ENCODE measurements at places on chromosomes 1 and 21. TPM values are rescaled to one million over a fixed set of nuclear protein-coding genes. Genes with fewer than 3 reads are reported as not detected.

The KPRP gene
- polyA plus RNA-seq, result not detected

The FBXO28 gene
- 27.2 TPM for polyA plus RNA-seq

The POGZ gene
- polyA plus RNA-seq, result 45.7 TPM

The PCP4L1 gene
- not detected for polyA plus RNA-seq

The ITPKB gene
- polyA plus RNA-seq, result 2.8 TPM

The FCGR2B gene
- not detected for polyA plus RNA-seq

The BEND5 gene
- polyA plus RNA-seq, result 0.74 TPM

The RPTN gene
- not detected for polyA plus RNA-seq

The FBXO2 gene
- 1.3 TPM for polyA plus RNA-seq

DNA sequence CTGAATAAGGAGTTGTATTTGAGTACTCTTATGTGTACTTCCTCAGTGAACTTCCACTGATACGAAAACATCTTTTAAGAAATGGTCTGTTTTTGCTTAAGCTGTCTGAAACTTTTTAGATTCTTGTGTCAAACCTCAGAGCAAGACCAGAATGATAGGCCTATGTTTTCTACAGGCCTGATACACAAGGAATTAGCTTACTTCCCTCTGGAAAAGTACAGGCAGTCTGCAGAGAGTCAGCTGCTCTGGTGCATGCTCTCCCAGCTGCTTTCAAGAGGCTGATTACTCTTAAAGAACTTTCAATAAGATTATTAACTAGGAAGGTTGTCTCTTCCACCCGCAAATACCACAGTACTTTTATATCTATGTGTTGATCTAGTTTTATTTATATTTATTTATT is 9.5 kb downstream of the SNX27 start:
- no peak for DNase-seq

- no peak for DNase-seq
Observed at GRCh38 chr1:178580096-178580495, 67.2 kb downstream of the TEX35 start.

- no peak for DNase-seq
Observed at GRCh38 chr1:172140072-172140471, 280.4 kb upstream of the C1orf105 start.

DNA sequence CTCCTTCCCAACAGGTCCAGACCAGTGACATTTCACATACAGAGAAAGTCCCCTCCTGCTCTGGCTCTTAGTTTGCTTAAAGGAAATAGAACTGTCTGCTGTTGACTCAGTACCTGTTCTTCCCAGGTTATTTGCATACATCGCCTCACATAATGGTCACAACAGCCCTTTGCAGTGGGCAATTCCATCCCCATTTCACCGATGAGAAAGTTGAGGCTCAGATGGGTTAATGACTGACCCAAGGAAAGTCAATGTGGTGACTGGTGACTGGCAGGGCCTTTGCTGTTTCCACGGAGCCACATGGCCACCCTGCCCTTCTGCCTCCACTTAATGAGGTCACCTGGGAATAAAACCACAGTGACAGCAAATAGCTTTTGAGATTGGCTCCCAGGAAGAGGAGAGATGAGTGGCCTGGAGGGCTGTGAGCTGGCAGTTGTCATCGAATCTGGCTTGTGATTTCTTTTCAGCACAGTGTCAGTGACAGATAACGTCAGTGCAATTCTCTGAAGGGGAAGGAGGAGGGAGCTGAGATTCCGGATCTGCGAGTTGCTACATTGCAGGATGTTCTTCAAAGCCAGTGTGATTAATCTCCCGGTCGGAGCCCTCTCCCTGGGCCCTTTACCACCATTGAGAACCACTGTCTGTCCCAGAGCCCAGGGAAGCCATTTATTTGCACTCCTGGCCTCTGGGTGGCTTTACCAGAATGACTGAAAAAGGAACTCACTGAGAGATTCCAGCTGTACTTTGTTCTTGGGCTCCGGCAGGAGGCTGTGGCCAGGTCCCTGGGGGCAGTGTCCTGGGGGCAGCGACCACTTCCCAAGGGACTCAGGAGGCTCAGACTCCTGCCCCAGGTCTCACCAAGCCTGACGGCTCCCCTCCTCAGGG is 117.2 kb downstream of the CNIH3 start:
- DNase-seq, result no peak

DNA sequence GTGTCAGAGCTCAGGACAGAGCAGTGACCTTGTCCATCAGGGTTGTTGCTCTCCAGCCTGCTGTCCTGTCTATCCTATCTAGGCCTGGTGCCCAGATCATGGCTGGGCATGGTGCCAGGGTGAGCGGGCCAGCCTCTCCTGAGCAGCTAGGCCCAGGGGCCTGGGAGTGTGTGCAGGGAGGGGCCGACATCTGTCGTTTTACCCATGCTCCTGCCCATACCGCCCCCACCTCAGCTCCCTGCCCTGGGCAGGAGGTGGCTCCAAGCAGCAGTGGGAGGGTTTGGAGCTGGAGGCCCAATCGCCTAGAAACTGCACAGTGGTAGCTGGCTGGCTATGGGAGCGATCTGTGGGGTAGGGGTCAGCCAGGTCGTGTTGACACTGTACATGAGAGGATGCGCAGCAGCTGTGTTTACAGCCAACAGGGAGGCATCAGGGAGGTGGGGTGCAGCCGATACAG is 6.5 kb downstream of the INSRR start:
- peak; percentile 15 for DNase-seq

- no peak for DNase-seq
Observed at GRCh38 chr1:53468374-53468773, 9.2 kb downstream of the DMRTB1 start.

- DNase-seq, result no peak
Observed at GRCh38 chr1:197663162-197663953, 111.9 kb downstream of the DENND1B start.

DNA sequence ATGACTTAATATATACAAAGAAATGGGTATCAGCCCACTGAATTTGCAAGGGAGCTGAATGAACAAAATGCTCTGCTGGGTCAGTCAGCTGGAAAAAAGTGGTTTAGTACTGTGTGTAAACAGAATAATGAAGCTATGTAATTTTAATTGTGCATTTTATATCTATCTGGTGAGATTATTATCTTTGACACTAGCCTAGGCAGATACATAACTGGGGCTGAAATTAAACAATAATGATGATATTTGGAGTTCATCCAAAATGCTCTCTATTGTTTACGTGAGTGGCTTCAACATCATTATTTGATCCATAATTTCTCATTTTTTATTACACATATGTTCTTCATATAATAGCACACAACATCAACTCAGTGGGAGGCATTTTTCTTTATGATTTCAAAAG is 208.5 kb upstream of the SNX7 start:
- no peak for DNase-seq

GRCh38 chr1:182392050-182393028 is 749 bp upstream of the GLUL start:
- DNase-seq, result no peak

- DNase-seq, result no peak
Observed at GRCh38 chr1:110727246-110727645, 52.5 kb upstream of the KCNA3 start.

GRCh38 chr1:16198444-16199156 is 13.9 kb downstream of the ARHGEF19 start:
- no peak for DNase-seq

DNA sequence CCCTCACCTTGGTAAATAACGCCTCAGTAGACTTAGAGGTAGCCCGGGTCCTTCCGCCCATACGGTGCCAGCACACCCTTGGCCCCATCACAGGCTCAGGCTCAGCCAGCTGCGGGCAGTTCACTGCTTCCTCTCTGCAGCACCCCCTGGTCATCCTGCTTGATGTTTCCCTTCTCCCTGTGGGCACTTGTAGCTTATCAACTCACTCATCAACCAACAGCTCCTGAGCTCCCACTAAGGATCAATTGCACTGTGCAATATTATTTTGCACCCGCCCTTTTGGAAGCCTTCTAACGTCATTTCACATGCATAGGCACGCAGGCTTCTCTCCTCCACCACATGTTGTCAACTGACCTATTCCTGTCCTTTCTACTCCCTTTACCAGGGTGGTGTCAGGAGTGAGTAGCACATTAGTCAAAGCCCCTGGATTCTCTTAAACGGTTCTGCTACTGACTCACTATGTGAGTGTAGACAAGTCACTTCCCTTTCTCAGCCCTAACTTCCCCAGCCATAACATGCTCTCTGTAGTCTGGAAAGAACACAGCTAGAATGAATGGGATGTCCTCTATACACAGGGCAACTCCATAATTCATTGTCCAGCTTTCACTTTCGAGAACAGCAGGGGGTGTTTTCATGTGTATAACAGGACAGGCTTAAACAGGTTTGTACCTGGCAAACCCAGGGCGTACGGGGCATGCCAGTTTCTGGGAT is 47.1 kb upstream of the IRF2BP2 start:
- peak; percentile 75 for DNase-seq

DNA sequence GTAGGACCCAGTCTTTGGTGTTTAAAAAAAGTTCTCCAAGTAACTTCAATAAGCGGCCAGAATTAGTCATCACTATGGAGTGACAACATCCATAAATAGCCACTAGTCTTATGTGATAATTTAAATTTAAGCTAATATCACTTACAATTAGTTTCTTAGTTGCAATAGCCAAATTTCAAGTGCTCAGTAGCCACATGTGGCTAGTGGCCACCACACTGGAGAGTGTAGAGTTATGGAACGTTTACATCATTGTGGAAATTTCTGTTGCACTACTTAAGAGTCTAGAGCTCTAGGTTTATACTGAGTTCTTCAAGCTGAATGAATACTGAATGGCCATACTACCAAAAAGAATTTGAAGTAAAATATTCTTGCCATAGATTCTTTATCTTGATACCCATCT is 121.1 kb downstream of the RUNX1 start:
- no peak for DNase-seq

DNA sequence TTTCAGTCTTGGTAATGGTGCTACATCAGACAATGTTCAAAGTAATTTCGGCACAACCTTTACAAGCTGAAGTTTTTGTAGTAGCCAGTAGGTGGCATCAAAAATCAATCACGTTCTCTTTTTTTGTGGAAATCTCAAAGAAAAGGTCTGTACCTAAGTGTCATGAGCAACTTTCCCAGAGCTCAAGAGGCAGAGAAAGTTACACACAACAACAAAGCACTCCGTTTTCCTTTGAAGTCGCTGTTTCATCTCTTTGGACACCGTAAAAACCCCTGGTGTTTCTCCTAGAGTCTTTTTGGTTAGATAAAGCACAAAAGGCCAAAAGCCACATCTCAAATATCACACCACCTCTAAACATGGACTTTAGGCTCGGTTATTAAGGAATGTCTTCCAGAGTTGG is 131.6 kb downstream of the LHX8 start:
- DNase-seq, result no peak

DNA sequence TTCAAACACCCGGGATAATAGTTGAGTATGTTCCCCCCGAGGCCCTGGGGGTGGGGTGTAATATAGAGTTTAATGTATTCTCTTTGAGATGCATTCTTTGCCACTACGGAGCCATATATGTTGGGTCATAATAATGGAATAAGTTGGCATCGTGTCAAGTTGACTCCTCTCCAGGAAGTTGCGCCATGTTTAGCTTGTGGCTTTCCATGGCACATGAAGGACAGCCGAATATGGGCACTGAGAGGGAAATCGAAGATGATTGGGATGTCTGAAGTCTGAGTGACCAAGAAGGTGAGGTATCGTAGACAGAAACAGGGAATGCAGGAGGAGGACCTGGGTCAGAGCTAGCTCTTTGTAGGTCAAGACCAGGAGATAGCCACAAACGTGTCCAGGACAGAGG is 92.6 kb downstream of the PAX7 start:
- DNase-seq, result no peak

GRCh38 chr1:108892356-108893140 is 15.8 kb downstream of the GPSM2 start:
- no peak for DNase-seq
